Fibroblast of the aortic adventitia (primary cell): ENCODE measurements at places on chromosomes 5 and 9.

DNA sequence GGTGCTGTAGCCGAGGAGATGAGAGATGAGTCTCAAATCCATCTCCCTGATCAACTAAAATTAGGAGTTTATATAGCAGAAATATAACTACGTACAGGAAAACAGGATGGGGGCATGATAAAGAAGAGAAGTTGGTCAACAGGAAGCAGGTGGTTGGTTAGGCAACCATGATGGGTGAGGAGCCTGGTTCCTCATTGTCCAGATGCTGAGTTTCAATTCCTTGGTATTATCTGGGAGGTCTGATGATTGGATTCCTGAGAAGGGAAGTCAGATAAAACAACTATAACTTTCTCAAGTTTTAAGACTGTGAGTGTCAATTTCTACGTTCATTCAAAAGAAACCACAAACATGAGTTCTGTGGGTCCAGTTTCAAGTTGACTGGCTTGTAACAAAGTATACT lies 323.9 kb downstream of the MTRR start:
- no peak for DNase-seq

- peak; percentile 11 for DNase-seq
Measured at GRCh38 chr5:82176115-82176814, 101.9 kb downstream of the RPS23 start.

DNA sequence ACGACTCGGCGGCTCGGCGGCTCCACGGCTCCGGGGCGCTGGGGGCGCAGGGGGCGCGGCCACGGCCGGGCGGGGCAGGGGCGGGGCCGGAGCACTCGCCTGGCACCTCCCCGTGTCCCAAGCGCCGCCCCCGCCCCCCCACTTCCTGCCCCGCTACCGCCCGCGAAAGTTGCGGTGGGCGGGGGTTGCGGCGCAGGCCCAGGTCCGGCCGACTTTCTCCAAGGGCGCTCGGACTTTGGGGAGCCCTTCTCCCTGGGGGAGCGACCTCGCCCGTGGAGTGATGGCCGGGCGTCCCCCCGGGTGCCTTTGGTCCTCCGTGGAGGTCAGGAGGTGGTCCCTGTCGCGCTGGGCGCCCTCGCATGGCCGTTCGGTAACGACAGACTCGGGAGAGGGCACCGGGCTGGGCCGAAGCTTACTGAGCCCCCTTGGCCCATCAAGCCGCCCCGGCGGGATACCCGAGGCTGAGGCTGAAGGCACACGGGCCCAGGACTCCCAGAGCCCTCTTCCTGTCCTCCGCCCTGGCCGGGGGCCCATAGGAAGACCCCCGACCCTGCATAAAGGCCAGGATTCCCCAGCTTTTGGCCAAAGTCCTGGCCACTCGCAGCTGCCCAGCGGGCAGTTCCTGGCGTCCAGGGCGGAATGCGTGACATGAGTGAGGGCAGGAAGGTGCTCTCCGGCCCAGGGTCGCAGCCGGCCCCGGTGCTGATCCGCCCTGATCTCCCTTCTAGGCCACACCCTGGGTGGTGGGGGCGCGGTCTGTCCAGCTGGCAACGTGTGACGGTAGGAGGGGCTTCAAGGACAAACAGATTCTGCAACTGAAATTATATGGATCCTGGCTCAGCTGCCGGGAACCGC lies 883 bp upstream of the VAV2 start:
- peak; percentile 89 for DNase-seq

DNA sequence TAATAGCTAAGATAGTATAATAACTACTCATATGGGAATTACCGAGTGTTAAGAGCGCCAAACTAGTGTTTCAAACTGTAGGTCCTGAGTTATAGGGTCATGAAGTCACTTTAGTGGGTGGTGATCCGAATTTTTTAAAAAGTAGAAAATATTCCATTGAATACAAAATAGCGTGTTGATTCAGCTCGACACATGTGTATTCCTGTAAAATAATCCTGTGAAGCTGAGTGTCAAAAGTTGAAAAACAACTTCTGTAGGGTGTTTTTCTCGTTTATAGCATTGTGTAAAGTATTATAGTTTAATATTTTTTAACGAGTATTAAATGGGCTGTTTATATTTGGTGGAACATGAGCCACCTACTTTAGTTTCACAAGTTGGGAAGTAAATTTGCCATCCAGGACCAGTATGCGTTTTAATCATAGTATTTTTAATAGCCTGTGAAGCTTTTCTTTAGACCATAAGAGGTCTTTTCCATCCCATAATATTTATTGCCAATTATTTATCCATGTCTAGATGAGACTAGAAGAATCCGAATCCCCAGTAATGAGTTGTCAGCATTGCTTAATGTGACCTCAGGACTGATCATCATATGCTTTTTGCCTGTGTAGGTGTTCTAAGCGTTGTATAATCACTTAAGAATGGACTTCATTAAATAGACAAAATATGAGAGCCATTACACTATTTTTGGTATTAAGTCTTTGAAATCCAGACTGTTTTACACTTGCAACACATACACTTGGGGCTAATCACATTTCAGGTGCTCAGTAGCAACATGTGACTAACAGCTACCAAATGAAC lies 84.1 kb downstream of the PTPDC1 start:
- DNase-seq = no peak

- no peak for DNase-seq
Measured at GRCh38 chr5:65137631-65138030, 344.1 kb downstream of the ADAMTS6 start.

DNA sequence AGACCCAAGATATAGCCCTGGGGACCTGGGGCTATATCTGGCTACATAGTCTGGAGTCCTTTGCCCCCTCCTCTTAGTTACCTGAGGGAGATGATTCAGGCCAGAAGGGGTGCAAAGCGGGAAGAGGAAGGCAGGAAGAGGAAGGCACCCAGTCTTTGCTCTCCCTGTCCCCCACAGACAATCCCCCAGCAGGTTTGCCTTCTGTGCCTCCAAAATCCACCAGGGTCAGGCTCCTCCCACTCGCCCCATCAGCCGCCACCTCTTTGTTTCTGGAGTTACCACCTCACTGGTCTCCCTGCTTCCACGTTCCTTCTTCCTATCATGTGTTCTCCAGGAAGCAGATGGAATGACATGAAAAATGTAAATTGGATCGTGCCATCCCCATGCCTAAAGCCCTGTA lies 31.2 kb upstream of the FABP6 start:
- no peak for DNase-seq

- DNase-seq = peak; percentile 32
Measured at GRCh38 chr5:61333321-61333953, 1.4 kb downstream of the ZSWIM6 start.

GRCh38 chr5:546376-546908 lies 22.2 kb upstream of the SLC9A3 start:
- no peak for DNase-seq

GRCh38 chr5:173872957-173873305 lies 15.2 kb upstream of the CPEB4 start:
- DNase-seq = no peak

DNA sequence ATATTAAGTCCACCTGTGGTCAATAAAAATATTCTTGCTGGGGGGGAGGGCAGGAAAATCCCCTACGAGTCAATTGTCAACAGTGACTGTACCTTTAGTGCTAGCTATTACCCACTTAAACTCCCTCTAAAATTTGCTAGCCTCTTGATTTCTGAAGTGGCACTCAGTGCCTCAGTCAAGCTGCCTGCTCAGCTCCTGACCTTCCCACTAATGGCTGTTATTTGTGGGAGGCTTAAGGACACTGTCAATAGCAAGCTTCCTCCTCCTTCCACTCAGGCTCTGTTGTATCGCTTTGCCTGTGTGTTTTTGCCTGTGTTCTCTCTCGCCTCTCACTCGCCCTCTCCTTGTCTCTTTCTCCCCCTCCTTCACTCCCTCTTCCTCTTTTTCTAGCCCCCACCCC lies 140.8 kb downstream of the BNC2 start:
- DNase-seq = no peak

DNA sequence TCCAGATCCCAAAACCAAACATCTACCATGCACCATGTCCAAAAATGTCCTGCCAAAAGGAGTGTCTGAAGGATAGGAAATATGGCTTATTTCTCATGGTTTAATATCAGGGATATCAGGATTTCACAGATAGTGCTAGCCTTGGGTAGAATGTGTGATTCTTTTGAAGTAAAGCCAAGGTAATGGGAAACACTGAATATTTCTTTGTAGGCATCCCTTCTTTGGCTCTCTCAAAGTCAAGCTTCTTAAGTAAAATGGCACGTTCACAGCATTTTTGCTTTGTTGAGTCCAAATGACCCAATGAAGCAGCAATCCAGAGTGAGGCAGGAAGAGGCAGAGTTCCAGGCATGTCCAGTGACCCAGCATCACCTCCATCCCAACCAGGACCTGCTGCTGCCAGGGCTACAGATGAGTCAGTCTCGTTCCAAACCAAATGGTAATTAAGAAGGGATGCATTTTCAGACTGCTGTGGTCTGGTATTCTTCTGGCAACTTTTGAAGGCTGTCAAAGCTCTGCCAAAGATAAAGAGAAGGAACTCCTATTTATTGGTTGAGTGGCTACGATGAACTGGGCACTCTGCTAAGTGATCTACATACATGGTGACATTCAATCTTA lies 678.8 kb upstream of the KLF4 start:
- peak; percentile 96 for DNase-seq

DNA sequence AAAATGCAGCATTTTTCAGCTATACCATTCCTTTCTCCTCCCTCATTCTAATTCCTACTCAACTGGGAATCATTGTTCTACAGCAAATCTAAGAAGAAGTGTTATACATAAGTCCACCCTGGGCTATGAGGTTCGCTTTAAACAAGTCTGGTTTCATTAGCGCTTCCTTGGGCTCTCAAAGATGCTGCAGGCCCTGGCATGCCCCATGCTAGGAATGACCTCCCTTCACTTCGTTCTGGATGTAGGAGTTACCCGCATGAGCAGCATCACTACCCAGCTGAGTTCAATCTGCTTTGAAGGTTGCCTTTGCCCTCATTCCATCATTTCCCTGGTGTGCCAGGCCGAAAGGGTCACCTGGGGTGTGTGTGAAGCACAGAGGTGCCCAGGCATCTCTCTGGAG lies 35.4 kb downstream of the F2R start:
- no peak for DNase-seq

DNA sequence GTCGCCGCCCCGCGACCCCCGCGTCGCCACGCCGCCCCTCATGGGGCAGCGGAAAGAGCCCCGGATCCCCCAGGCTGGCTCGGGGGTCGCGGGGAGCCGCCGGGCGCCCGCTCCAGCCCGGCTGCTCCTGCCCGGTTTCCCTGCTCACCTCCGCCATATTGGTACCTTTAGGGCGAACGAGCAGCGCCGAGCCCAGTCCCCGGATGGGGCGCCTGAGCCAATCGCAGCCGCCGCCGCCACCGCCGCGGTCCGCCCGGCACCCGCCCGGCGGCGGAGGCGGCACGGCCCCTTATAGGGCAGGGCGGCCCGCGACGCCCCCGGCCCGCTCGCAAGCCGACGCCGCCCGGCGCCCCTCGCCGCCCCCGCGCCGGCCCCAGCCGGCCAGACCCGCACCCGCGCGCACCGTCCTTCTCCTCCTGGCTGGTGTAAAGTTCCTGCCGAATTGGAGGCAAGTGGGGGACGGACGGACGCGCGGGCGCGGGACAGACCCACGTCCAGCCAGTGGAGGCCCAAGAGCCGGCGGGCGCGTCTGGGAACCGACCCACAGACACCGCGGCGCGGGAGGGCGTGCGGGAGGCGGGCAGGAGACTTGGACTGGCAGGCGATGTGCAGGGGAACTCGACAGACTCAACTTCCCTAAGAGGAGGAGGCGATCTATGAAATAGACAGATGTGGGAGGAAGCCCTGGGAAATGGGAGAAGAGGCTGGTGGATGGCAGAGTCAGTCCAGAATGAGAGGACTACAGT lies at the start of gene MIER3:
Gene MIER3 (minus strand): TSS at position 178 of the 746 bp plus-strand sequence. CDS start 21 bp downstream, at position 157.
- peak; percentile 61 for DNase-seq

GRCh38 chr9:22373636-22374035 lies 73.0 kb upstream of the DMRTA1 start:
- DNase-seq = no peak

- DNase-seq = no peak
Measured at GRCh38 chr5:138458856-138459255, 6.4 kb upstream of the EGR1 start.

DNA sequence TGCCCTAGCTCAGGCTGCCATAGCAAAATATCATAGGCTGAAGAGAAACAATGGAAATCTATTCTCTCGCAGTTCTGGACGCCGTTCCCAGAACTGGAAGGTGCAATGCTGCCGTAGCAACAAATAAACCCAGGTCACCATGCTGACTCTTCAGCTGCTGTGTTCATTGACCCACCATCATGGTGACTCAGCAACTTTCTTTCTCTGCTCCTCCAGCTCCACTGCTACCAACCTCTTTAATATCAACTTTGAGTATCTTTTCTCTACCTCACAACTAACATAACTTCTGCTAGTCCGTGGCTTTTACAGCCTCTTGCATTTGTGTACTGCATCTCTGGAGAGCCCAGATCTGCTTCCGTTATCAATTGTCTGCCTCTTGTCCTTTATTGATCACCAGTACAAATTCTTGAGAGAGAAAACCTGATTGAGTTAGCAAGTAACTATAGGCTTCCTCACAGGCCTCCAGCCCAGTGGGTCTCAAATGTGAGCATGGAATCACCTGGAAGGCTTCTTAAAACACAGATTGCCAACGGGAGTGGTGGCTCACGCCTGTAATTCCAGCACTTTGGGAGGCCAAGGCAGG lies 47.3 kb upstream of the SLC30A5 start:
- peak; percentile 32 for DNase-seq

GRCh38 chr5:41794471-41794870 lies 75.8 kb downstream of the OXCT1 start:
- peak; percentile 98 for DNase-seq

DNA sequence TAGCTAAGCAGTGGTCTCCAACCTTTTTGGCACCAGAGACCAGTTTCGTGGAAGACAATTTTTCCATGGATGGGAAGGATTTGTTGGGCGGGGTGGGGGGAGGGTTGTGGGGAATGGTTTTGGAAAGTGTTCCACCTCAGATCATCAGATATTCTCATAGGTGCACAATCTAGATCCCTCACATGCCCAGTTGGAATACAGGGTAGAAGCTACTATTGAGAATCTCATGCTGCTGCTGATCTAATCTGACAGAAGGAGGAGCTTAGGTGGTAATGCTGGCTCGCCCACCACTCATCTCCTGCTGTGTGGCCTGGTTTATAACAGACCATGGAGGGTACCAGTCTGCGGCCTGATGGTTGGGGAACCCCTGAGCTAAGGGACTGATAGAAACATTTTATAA lies 662.7 kb upstream of the RGMB start:
- DNase-seq = no peak

DNA sequence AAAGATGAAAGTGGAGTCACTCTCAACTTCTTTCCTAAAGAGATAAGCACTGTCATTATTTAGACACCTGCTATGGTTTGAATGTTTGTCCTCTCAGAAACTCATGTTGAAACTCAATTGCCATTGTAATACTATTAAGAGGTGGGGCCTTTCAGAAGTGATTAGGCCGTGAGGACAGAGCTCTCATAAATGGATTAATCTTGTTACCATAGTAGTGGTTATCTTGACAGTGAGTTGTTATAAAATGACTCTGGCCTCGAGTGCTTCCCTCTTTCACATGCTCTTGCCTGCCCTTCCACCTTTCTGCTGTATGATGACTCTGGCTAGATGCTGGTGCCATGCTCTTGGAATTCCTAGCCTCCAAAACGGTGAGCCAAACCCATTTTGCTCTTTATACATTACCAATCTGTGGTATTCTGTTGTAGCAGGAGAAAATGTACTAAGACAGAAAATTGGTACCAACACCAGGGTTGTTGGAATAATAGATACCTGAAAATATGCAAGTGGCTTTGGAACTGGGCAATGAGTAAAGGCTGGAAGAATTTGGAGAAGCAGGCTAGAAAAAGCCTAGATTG lies 38.0 kb downstream of the GDA start:
- no peak for DNase-seq
